ENCODE measurements at places on chromosomes 11 and 22.

- no peak for DNase-seq
These were observed 2.2 kb upstream of the MRGPRG start for GRCh38 chr11:3220521-3221407.

DNA sequence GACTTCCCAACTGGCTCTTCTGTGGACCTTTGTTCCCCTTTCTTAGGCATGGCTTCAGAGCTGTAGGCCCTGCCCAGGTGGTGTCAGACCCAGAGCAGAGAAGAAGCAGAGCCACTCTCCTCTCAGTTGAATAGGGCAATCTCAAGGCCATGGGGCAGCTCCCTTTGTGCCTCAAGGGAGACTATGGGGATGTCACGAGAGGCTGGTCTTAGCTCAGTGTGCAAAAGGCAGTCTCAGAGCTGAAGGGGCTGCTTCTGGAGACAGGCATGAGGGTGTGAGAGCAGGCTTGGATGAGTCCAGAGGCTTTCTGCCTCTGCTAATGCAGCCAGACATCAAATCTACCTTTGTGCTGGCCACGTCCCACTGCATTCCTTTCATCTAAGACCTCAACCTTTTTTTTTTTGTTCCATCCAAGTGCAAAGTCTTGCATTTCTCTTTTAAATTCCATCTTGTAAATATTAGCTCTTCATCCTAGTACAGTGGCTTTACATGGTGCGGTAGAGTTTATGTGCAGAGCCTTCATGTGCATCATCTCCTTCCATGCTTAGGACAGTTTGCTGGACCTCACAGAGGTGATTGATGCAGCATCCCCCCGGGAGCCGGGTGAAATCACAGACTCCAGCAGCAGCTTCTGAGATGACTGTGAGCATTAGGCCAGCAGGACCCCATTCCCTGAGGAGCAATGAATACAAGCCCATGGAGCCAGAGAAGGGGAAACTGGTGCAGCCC lies 34.2 kb upstream of the FCHSD2 start:
- DNase-seq: no peak

GRCh38 chr22:39317775-39318506 lies 1.5 kb downstream of the RPL3 start:
- peak; percentile 3 for DNase-seq

- no peak for DNase-seq
These were observed 40.1 kb downstream of the CTSC start for GRCh38 chr11:88297421-88297820.

DNA sequence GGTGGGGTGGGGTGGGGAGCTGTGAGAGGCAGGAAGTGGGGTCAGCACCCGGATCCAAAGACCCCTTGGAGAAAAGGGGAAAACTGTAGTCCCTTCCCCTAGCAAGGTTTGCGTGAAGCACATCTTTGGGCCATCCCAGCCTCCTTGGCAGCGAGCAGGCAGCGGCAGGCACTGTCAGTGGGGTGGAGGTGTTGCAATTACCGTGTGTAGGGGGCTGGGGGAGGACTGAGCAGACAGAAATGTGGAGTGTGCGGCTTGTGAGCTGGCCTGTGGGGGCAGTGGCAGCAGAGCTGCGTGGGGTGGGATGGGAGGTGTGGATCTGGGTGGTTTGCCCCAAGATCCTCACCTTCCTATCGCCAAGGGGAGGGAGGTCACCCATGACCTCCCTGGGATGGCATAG lies 16.4 kb downstream of the DAGLA start:
- DNase-seq: no peak

GRCh38 chr11:119172513-119172912 lies 4.0 kb downstream of the NLRX1 start:
- DNase-seq: no peak

All from SW 1271 (cell line).